Thyroid gland (tissue), 4 donors: ENCODE measurements at places on chromosomes 3 and 15. TPM values are rescaled to one million over a fixed set of nuclear protein-coding genes. Genes with fewer than 3 reads are reported as not detected.

The FAM240A gene
- total RNA-seq = not detected

The COL6A5 gene
- total RNA-seq = 0.11 TPM

GRCh38 chr3:5205165-5205941 lies 17.8 kb downstream of the EDEM1 start:
- H3K27me3 ChIP-seq = no peaks in the 10 kb centered on the region
- DNase-seq = no peak
- H3K4me1 ChIP-seq = no peaks in the 10 kb centered on the region
- H3K4me3 ChIP-seq = no peak overlapping the region
- no peak overlapping the region for H3K27ac ChIP-seq
- H3K36me3 ChIP-seq = peaks cover 80% of the 10 kb centered on the region

- no peak overlapping the region for H3K27ac ChIP-seq
- H3K4me1 ChIP-seq = no peaks in the 10 kb centered on the region
- no peaks in the 10 kb centered on the region for H3K27me3 ChIP-seq
- H3K36me3 ChIP-seq = no peaks in the 10 kb centered on the region
These were observed 94.2 kb downstream of the FMN1 start for GRCh38 chr15:33100314-33100713.

DNA sequence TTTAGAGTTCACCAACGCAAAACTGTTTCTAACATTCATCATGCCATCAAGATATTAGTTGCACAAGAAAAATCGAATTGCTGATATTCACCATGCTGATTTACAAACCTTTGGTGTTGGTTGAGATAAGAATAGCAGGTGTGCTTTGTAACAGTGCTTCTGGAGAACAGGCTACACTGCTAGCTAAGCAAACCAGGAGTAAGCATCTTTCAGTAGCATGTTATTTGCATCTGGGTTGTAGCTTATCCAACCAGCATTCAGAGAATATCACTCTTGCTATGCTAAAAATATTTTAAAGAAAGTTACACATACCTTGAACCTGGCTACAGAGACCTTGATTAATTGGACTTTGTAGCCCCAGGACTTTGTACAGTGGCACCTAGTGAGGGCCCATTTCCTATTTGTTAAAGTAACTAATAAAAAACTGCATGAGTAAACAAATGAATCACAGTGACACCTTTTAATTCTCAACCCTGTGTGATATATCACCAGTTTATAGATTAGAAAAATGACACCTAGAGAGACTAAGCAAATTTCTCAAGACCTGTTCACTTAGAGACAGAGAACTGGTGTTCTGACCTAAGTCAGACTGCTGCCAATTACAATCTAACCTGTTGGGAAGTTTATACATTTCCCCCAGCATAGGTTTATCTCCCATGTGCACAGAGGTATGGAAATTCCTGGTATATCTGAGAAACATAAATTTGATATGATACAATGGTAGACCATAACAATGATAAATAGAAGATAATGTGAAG lies 435.5 kb upstream of the TGFBR2 start:
- no peak overlapping the region for H3K4me3 ChIP-seq
- no peaks in the 10 kb centered on the region for H3K4me1 ChIP-seq
- no peaks in the 10 kb centered on the region for H3K27me3 ChIP-seq

- no peaks in the 10 kb centered on the region for H3K4me1 ChIP-seq
- H3K27ac ChIP-seq = no peak overlapping the region
- H3K27me3 ChIP-seq = no peaks in the 10 kb centered on the region
- H3K4me3 ChIP-seq = no peak overlapping the region
- H3K36me3 ChIP-seq = no peaks in the 10 kb centered on the region
These were observed 314.4 kb downstream of the MECOM start for GRCh38 chr3:169348929-169349621.

DNA sequence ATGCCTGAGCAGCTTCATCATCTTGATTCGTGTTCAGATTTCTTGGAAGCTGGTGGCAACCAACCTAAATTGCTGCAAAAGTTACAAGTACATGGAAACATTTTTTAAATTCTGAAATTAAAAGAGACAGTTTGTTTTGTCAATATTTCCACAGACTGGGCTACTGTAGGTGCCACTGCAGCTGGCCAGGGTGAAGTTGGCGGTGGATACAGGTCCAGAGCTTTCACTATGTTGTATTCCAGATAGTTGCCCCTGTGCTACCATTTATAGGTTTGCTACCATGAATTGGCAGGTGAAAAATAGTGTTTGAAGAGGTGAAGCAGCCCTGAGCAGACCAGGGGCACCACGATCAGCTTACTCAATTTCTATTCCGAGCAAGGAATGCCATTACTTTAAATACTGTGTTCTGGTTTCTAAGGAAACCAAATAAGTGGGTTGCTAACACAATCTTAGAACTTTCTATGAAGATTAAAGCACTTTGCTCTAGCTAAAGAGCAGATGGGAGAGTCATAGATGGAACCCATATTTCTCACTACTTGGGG lies 21.2 kb upstream of the SHC4 start:
- no peaks in the 10 kb centered on the region for H3K4me1 ChIP-seq
- H3K27ac ChIP-seq = no peak overlapping the region
- no peaks in the 10 kb centered on the region for H3K36me3 ChIP-seq
- DNase-seq = no peak

DNA sequence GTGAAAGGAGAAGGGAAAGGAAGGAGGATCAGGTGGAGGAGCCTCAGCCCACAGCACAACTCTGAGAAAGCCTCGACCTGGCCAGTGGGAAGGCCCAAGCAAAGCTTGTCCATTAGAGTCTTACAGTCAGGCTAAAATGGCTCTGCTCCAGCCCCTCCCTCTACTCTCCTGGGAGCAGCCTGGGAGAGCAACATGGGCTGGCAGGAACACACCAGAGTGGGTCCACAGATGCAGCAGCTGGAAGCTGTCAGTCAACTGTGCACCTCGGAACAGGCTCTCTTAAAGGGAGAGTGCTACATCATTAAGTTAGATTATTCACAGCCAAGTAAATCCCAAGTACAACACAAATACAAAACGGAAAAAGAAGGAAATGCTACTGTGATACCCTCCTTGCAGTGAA lies 98.0 kb upstream of the LIMD1 start:
- no peak overlapping the region for H3K4me3 ChIP-seq
- no peaks in the 10 kb centered on the region for H3K27me3 ChIP-seq
- DNase-seq = no peak
- H3K4me1 ChIP-seq = no peaks in the 10 kb centered on the region
- peaks cover 3% of the 10 kb centered on the region for H3K36me3 ChIP-seq
- H3K27ac ChIP-seq = no peak overlapping the region

- DNase-seq = no peak
- no peak overlapping the region for H3K4me3 ChIP-seq
- no peaks in the 10 kb centered on the region for H3K36me3 ChIP-seq
These were observed 10.9 kb downstream of the ACSBG1 start for GRCh38 chr15:78223396-78224022.

GRCh38 chr15:77035584-77035983 lies 35.3 kb downstream of the TSPAN3 start:
- H3K27me3 ChIP-seq = no peaks in the 10 kb centered on the region
- no peak overlapping the region for H3K4me3 ChIP-seq
- H3K4me1 ChIP-seq = no peaks in the 10 kb centered on the region
- no peak for DNase-seq
- no peaks in the 10 kb centered on the region for H3K36me3 ChIP-seq

GRCh38 chr3:4821975-4822374 lies 157.3 kb upstream of the BHLHE40 start:
- H3K4me3 ChIP-seq = no peak overlapping the region
- DNase-seq = peak; percentile 39
- peak overlapping the region; percentile 94 for H3K27ac ChIP-seq
- H3K4me1 ChIP-seq = peaks cover 64% of the 10 kb centered on the region
